ENCODE measurements at places on chromosomes 5 and 9. TPM values are rescaled to one million over a fixed set of nuclear protein-coding genes. Genes with fewer than 3 reads are reported as not detected.

Gene SH2D3C
- total RNA-seq, result 0.23 TPM

Gene MCTP1
- 1.7 TPM for total RNA-seq

Gene IRX2
- total RNA-seq, result 7.2 TPM

Gene PCDHGC3
- 55.5 TPM for total RNA-seq

Gene CEMIP2
- total RNA-seq, result 27.3 TPM

Gene SPAG8
- 0.82 TPM for total RNA-seq

Gene PTBP3
- total RNA-seq, result 38.3 TPM

Gene CLIC3
- total RNA-seq, result 74.5 TPM

Gene SOX30
- total RNA-seq, result not detected

Gene PCDHGA11
- total RNA-seq, result 11.7 TPM

Gene MORN5
- not detected for total RNA-seq

Gene ECSCR
- 1.0 TPM for total RNA-seq

Gene ARL14EPL
- not detected for total RNA-seq

Gene FUT7
- not detected for total RNA-seq

Gene CYLC2
- total RNA-seq, result not detected

Gene HTR4
- not detected for total RNA-seq

Gene CMBL
- 14.0 TPM for total RNA-seq

Gene GABRA6
- not detected for total RNA-seq

Gene PNPLA7
- total RNA-seq, result 0.23 TPM

Gene ADRA1B
- 10.6 TPM for total RNA-seq

Gene SPINK1
- total RNA-seq, result not detected

Gene PSAT1
- 184 TPM for total RNA-seq

Data from pericardium fibroblast (primary cell).